ENCODE measurements at places on chromosomes 2 and 18.

- peak; percentile 69 for DNase-seq
Measured at GRCh38 chr2:121505005-121505404, 25.7 kb upstream of the RNU4ATAC start.

DNA sequence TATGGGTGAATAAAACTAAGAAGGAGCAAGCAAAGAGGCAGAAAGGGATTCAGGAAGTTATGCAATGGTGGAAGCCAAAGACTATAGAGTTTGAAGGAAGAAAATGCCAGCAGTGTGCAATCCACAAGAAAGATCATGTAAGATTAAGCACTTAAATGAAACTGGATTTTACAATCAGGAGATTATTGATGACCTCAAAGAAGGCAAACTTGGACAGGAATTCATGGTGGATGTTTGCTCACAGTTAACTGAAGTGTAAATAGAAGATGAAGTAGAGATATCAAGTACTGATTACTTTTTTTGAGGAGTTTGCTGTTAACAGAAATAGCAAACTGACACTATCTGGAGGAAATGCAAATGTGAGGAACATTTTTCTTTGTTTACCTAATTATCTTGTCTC, 308.9 kb downstream of the RND3 start:
- no peak for DNase-seq

DNA sequence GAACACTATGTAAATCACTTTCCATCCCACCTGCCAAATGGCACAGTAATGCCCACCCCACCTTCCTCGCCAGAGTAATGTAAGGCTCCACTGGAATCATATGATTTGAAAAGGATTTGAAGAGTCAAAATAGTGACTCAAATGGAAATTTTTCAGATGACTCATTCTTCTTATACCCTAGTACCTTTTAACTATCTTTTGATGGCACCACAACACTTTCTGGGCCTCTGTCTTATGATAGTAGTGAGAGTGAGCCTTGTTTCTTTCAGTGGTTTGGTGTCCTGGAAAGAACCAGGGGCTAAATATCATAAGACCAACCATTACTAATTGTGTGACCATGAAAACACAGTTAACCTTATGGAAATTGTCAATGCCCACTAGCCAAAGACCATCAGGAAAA, 235.4 kb upstream of the SLC14A2 start:
- DNase-seq, result no peak

- peak; percentile 70 for DNase-seq
Measured at GRCh38 chr2:215982465-215982875, 30.9 kb downstream of the MREG start.

GRCh38 chr2:96088340-96089335, 27.7 kb downstream of the ADRA2B start:
- DNase-seq, result peak; percentile 6

- DNase-seq, result no peak
Measured at GRCh38 chr2:25347205-25347815, 5.6 kb upstream of the DNMT3A start.

DNA sequence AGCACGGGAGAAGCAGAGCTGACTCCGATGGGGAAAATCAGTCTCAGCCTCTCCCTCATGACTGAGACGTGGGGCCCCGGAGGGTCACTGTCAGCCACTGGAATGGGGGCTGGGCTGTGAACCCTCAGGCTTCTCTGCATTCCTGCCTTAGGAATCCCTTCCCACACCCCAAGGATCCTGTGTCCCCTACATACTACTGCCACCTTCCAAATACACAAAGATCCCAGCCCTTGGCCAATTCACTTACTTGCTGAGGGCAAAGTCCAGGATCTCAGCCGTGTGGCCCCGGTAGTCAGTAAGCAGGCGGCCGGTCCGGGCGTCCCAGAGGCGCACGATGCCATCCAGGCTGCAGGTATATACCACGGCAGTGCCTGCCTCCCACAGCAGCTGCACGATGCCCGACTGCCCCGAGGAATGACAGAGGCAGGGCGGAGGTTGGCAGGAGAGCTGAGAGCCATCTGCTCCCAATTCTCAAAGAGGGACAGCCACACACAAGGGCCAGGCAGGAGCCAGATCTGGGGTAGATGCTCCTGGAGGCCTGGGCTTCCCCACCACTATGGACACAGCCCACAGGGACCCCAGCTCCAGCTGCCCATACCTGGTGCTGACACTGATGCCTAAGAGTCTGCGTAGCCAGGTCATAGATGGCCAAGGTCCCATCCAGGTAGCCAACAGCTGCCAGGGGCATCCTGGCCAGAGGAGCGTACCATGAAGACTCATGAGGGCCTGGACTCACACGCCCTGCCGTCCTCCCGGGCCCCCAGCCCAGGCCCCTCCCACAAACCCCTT, 4.2 kb downstream of the GPBAR1 start:
- no peak for DNase-seq

DNA sequence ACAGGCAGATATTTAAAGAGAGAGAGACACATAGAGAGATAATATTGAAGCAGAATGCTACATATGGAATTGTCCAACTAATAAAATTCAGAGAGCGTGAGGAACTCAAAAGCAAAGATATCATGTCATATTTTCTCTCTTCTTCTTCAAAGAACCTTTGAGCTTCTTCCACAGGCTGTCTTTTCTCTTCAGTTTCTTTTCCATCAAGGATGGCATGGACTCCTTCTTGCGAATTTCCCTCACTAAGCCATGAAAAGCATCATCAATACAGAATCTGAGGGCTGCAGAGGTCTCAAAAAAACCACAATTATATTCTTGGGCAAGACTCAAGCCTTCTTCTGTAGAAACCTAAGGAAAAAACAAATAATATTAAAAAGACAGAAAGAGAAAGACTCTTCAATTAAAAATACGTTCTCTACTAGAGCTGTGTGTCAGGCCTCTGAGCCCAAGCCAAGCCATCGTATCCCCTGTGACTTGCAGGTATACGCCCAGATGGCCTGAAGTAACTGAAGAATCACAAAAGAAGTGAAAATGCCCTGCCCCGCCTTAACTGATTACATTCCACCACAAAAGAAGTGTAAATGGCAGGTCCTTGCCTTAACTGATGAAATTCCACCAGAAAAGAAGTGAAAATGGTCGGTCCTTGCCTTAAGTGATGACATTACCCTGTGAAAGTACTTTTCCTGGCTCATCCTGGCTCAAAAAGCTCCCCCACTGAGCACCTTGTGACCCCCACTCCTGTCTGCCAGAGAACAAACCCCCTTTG, 371.9 kb downstream of the RIT2 start:
- DNase-seq, result no peak

- DNase-seq, result peak; percentile 24
Measured at GRCh38 chr2:108409768-108410167, 32.0 kb downstream of the SULT1C4 start.

- DNase-seq, result no peak
Measured at GRCh38 chr2:114038710-114039109, 148.8 kb downstream of the ACTR3 start.

GRCh38 chr18:49625021-49625691, 63.3 kb downstream of the LIPG start:
- DNase-seq, result peak; percentile 12

GRCh38 chr2:200810252-200810997, 1.3 kb upstream of the BZW1 start:
- peak; percentile 66 for DNase-seq

DNA sequence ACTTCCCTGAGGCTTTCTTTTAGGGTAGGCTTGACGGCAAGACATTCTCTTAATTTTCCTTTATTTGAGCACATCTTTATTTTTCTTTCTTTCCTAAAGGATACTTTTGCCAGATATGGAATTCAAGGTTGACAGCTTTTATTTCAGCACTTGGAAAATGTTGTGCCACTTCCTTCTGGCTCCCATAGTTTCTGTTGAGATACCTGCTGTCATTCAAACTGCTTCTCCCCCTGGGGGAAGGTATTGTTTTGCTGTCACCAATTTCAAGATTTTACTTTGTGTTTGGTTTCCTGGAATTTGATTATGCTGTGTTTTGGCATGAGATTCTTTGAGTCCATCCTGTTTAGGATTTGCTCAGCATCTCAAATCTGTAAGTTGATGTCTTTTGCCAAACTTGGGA, 39.1 kb upstream of the TWIST2 start:
- no peak for DNase-seq

- DNase-seq, result no peak
Measured at GRCh38 chr2:216486708-216487107, 11.9 kb upstream of the RPL37A start.

DNA sequence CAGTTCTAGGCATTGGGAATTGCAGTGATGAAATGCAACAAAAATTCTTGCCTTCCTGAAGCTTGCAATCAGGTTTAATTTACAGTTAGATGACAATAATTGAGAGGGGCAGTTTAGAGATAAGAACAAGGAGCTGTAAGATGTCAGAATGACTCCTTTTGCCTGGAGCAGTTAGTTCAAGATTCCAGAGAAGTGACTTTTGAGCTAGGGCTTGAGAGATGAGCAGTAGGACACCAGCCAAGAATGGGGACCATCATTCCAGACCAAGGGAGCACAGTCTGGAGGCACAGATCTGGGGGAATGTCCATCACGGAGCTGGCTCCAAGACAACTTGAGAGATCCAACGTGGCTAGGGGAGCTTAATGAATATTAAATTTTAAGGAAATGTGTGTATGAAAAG, 26.8 kb downstream of the CACNB4 start:
- no peak for DNase-seq

GRCh38 chr2:82124629-82125028, 1820.1 kb upstream of the LRRTM1 start:
- no peak for DNase-seq

DNA sequence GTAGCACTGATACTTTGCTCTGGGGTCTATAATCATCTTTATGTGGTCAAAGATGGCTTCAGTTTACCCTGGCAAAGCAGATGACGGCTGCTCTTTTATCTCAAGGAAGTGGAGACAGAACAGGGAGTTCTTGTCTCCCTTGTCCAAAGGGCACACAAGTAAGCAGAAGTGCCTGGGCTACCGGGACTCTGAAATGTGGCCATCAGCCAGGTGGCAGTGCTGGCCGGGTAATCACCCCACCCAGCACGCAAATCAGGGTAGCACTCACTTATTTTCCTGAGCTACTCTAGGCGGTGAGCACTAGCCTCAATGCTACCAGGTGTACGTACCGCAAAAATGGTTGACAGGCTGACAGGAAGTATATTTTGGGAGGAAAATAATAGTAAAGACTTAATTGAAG, 119.7 kb upstream of the ETAA1 start:
- DNase-seq, result no peak

DNA sequence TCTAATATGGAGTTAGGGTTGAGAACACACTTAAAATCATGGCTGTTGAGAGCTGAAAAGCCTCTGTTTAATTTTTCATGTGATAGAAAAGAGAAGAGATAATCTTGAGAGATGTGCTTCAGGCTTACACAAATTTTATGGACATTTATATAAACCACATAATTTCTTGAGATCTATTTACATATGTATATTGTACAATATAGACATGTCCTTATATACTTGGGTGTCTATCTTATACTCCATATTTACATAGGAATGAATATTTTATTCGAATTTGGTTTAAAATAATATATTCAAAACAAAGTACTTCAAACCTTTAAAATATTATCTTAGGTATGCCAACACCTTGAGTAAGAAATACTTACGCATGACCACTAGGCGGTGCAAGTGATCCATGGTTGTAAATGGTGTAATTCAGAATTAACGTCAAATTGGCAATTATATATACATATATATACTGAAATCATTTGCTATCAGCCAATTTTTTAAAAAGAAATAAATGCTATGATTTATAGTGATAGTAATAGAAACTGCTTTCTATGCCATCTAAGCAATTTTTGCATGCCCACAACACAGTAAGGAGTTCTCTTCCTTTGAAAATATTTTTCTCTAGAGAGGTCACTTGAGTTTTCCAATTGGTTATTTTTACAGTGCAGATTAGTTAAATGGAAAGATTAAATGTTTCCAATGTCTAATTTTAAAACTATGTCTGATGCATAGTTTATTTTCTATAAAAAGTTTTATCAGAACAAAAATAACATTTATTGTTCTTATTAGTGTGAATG, 37.6 kb upstream of the SPAG16 start:
- DNase-seq, result peak; percentile 9

- DNase-seq, result no peak
Measured at GRCh38 chr18:30451981-30452380, 590.6 kb downstream of the DSC3 start.

- no peak for DNase-seq
Measured at GRCh38 chr2:158766524-158766923, 28.6 kb upstream of the DAPL1 start.

- DNase-seq, result peak; percentile 47
Measured at GRCh38 chr2:117942551-117942950, 71.3 kb downstream of the CCDC93 start.

GRCh38 chr2:7356909-7357584, 439.8 kb downstream of the RNF144A start:
- DNase-seq, result no peak

DNA sequence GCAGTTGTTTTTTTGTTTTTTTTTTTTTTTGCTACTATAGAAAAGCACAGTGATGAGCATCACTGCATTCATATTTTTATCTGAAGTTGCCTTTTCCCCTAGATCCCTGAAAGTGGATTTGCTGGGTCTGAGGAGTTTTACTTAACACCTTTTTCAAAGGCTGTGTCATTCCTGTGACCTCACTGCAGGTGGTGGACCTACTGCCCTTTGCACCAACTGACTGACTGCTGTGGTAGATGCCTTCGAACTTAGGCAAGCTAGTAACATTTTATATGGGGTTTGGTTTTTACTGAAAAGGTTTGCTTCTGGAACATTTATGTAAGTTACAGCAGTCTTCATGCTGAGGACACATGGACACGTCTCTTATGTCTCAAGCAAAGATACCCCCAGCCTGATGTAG, 36.2 kb downstream of the SPTBN1 start:
- DNase-seq, result no peak

DNA sequence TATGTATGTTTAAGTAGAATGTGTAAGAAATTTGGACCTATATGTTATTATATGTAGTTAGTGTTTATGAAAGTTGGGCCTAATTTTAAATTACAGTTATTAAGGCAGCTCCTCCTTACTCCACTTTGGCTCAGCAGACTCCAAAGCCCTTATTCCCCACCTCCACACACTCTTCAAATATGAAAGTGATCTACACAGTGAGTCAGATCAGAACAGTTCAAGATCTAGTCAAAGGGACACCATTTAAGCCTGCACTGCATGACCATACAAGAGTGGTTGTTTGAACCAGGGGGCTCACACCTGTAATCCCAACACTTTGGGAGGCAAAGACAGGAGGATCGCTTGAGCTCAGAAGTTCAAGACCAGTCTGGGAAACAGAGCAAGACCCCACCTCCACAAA, 21.2 kb upstream of the PMAIP1 start:
- no peak for DNase-seq

GRCh38 chr2:241673797-241674725, 12.6 kb downstream of the DTYMK start:
- no peak for DNase-seq

All from AG20443 (cell line).